Stimulated activated CD8-positive, alpha-beta memory T cell treated with anti-CD3 and anti-CD28 coated beads, Interleukin-15, amount 100 ng/mL, for 48 hours (primary cell): ENCODE measurements at places on chromosomes 12 and 14.

GRCh38 chr12:96605684-96606083 is 116.3 kb downstream of the CFAP54 start:
- no peak for DNase-seq

DNA sequence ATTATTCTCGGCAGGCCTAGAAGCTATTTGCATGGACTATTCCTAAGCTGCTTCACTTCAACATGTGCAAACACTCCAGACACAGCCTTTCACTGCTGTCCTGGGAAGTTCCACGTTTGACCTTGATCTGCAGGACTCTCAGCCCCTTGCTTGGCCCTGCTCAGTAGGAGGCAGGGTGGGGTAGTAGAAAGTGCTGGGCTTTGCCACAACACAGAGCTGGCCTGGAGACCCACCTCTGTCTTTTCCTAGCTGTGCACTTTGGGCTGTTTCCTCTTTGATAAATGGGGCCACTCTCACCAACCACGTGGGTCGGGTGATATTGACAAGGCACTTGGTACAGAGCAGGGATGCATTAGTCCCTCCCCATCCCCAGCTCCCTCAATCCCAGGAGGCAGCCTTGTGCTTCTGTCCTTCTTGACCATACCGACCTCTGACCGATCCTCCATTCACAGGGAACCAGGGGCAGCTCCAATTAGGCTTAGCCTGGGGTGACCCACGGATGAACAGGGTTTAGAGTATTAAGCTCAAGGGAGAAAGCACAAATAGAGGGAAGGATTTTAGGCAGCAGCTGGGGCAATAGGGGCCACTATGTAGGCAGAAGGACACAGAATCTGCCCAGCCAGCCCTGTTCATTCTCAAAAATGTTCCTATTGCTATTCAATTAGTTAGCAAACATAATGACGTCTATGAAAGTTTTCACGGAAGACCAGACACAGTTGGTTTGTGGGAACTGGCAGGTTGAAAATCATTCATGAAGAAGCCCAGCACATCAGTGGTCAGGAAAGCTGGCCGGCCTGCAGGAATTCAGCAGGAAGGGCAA is 63.3 kb downstream of the SYNE3 start:
- DNase-seq = no peak

GRCh38 chr12:88062474-88062873 is 33.3 kb upstream of the C12orf50 start:
- no peak for DNase-seq

DNA sequence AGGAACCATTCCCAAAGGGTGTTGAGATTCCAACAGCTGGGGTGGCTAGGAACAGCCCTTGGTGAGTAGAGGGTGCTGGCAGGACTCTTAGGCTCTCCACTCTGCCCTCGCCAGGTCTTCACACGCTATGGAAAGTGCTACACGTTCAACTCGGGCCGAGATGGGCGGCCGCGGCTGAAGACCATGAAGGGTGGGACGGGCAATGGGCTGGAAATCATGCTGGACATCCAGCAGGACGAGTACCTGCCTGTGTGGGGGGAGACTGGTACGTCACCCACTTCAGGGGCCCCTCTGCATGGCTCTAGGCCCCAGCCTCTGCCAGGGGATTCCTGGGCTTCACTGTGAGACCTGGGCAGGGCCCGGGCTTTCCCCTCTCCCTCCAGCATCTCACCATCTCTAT is 8.0 kb upstream of the SMARCD1 start:
- no peak for DNase-seq

- DNase-seq = no peak
Observed at GRCh38 chr12:26135010-26135420, 10.2 kb upstream of the BHLHE41 start.

DNA sequence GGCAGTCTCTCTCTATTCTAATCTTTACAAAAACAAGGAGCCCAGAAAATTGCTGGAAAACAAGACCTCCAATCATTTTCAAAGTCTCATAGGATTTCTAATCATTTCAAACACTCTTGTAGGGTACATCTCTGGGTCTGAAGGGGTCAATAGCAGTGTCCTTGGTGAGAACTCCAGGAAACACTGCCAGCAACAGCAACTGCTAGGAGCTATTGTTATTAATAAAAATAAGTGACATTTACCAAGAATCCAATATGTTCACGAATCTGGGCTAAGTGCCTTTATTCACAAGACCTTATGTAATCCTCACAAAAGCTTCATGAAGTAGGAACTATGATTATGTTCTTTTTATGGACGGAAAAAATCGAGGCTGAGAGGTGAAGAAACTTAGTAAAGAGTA is 72.8 kb downstream of the TTC7B start:
- no peak for DNase-seq

- no peak for DNase-seq
Observed at GRCh38 chr12:114406316-114406983, 506 bp upstream of the TBX5 start.

DNA sequence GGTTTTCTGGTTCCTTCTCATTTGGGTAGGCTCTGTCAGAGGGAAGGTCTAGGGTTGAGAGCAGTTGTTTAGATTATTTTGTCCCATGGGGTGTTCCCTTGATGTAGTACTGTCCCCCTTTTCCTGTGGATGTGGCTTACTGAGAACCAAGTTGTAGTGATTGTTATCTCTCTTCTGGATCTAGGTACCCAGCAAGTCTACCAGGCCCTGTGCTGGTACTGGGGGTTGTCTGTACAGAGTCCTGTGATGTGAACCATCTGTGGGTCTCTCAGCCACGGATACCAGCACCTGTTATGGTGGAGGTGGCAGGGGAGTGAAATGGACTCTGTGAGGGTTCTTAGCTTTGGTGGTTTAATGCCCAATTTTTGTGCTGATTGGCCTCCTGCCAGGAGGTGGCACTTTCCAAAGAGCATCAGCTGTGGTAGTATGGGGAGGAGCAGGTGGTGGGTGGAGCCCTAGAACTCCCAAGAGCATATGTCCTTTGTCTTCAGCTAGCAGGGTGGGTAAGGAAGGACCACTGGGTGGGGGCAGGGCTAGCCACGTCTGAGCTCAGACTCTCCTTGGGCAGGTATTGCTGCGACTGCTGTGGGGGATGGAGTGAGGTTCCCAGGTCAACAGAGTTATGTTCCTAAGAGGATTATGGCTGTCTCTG is 179.3 kb upstream of the BTG1 start:
- DNase-seq = no peak

GRCh38 chr12:11875414-11875935 is 195.3 kb upstream of the BCL2L14 start:
- DNase-seq = no peak

DNA sequence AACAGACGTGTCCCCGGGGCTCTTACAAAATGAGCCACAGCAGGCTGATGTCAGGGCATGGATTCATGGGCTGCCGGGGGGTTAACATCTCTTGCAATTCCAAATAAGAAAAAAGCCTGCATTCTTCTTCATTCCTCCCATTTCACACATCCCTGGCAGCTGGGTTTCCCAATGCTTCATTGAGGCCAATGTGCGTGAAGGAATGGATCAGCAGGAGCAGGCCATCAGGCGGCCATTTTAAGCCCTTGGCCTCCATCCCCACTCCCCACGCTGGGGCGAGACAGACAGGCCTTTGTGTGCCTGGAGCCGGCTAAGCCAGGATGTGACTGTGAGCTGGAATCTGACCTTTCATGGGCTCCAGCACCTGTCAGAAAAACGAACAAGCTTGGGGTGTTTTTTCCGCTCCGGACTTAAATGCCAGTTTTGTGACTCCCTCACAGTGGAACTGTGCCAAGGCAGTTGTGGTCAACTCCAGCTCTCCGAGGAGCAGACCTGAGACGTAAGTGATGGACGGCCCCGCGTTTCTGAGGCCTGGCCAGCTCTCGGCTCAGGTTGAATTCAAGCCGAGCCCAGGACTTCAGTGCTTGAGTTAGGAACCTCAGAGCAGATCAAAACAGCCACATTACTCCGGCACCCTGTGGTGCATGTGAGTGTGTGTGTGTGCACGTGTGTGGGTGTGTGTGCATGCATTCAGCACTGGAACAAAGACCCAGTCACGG is 133.1 kb downstream of the TMEM30B start:
- no peak for DNase-seq

DNA sequence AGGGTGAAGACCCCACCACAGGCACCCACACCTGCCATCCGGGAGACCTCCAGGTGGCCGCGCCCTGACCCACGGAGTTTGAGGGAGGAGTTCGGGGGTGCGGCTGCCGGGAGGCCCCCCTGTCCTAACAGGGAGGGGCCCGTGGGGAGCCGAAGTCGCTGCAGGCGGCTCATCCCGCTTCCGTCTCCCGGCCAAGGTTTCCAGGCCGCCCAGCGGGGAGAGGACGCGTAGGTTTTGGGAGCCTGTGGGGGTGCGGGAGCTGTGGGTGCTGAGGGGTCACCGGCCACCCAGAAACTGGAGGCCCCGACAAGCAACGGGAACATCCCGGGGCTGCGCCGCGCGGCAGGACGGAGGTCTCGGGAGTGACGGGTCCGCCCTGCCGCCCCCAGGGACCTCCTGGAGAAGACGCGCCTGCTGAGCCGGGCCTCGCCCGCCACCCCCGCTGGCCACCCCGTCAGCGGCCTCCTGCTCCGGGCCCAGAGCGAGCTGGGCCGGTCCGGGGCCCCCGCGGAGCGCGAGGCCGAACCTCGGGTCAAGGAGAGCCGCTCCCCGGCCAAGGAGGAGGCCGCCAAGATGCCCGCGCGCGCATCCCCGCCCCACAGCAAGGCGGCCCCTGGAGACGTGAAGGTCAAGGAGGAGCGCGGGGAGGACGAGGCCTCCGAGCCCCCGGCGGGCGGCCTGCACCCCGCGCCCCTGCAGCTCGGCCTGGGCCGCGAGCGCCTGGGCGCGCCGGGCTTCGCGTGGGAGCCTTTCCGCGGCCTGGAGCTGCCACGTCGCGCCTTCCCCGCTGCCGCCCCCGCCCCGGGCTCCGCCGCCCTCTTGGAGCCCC is 27.6 kb downstream of the LRCOL1 start:
- no peak for DNase-seq

GRCh38 chr12:94260717-94261116 is 112.3 kb downstream of the PLXNC1 start:
- no peak for DNase-seq

DNA sequence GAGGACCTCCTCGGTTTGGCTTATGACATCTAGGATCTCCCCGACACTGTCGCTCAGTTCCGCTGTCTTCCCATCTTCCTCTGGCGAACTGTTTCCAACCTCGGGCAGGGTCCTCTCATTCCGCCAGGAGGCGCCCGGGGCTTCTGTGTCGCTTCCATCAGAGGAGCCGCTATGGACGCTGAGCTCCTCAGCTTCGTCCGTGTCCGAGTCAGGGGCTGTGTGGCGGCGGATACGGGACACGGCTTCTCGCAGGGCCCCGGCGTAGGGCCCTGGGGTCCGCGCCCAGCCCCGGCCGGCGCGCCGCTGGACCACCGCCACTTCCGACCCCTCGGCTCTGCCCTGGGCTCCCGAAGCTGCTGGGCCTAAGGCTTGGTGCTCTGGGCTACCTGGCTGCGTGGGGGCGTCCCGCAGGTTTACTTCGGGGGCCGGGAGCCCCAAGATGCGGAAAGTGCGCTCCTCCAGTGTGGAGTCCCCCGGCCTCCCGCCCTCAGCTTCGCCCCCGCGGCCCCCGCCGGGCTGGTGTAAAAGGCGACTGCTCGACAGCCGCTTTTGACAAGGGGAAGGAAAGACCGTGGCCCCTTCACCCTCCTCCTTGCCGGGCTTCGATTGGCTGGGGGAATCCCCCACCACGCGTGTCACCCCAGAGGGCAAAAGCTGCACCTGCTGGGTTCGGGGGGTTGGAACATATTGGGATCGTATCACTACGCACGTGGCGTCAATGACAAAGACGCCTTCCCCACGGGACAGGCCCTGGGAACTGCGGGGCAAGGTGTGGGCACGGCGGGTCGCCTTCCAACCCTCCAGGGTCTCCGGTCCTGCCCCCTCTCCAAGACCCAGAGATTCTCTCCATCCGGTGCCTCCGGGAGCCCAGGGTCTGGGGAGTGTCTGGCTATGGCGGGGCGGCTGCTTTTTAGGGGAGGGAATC is 2.1 kb downstream of the DDN start:
- no peak for DNase-seq

DNA sequence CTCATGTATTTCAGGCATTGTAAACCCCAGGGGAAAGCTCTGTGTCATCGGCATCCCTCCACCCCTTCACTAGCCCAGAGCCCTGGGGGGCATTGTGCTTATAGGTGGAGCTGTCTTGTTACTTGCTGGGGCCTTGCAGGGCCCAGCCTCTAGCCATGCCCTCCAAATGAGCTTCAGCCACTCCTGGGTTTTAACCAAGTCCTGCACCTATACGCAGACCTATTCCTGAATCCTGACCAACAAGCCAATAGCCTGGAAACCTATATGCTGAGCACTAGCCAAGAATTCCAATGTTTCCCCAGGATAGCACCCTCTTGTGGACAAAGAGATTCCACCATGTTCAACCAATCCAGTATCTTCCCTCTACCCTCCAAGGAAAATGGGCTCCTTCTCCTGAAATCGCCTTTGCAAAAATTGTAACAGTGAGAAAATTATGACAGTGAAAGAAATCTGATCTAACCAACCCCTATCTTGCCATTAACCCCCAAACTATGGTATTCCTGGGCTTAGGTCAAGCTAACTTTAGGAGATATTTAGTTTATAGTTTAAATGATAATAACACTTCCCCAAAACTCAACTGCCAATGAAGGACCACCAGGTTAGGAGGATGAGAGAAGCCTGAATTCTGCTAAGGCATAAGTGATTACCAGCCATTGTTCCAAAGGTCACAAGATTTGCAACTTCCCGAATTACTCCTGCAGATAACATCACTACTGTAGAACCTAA is 55.5 kb downstream of the TTC7B start:
- DNase-seq = no peak

DNA sequence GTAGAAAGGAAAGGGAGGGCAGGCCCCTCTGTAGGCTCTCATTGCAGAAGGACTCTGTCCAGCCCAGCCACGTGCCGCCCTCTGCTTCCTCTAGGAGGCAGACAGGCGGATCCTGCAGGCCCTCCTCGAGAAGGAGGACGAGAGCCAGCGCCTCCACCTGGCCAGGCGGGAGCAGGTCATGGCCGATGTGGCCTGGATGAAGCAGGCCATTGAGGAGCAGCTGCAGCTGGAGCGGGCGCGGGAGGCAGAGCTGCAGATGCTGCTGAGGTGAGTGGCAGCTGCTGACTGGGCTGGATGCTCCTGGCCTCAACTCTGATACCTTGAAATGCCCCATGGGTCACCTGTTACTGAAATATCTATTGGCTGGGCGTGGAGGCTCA is 10.9 kb downstream of the TCHP start:
- DNase-seq = no peak

GRCh38 chr14:29846339-29847055 is 81.2 kb downstream of the PRKD1 start:
- DNase-seq = no peak

DNA sequence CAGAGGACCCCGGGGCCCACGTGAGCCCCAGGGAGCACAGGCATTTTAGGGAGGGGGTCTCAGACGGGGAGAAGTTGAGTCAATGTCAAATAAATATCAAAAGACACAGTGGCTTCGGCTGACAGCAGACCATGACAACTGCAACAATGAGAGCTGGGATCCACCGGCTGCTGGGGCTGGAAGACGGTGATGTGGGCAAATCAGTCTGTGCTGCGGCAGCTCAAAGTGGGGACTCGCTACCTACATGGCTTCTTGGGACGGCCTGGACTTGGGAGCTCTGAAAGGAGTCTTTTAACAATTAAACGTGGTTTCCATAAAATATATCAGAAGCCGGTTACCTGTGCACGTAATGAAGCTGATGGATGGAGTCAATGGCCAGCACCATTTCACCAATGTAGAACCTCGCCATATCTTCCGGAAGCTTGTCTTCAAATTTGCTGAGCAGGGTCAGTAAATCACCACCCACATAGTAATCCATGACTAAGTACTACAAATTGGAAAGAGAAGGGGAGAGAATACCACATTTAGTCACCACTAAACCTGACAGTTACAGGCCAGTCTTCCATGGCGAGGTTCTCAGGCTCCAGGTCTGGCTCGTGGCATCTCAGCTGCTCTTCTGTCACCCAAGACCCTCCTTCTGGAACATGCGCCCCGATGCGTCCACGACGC is 58.0 kb downstream of the CDC42BPB start:
- DNase-seq = no peak

GRCh38 chr12:124433147-124433874 is 134.1 kb downstream of the NCOR2 start:
- no peak for DNase-seq
